ENCODE measurements at places on chromosomes 5 and 9.

- DNase-seq = no peak
Measured at GRCh38 chr5:65530904-65531303, 32.1 kb downstream of the CENPK start.

- no peak for DNase-seq
Measured at GRCh38 chr5:134236318-134236717, 10.4 kb upstream of the PPP2CA start.

DNA sequence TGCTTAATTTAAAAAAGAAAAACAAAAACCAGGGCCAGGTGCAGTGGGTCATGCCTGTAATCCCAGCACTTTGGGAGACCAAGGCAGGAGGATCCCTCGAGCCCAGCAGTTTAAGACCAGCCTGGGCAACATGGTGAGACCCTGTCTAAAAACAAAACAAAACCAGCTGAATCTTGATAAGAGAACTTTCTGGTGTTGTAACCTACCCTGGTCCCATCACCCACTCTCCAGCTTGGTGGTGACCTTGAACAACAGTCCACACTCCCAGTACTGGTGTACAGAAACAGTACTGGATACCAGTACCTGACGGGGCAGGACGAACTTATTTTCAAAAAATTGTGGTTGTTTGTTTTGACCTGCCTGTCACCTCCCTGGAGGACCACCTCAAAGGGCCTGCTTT lies 30.9 kb downstream of the CLTA start:
- DNase-seq = no peak

DNA sequence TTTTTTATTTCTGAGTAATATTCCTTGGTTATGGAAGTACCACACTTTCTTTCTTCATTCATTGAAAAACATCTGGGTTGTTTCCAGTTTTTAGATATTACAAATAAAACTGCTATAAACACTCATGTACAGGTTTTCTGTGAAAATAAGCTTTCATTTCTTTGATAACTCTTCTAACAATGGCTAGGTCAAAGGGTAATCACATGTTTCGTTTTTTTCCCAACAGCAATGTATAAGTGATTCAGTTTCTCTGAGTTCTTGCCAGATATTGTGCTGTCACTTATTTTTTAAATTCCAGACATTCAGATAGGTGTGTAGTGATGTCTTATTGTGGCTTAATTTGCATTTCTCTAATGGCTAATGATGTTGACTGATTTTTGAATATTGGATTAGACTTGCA lies 16.7 kb upstream of the TNPO1 start:
- no peak for DNase-seq

GRCh38 chr9:127525401-127526188 lies 74.3 kb downstream of the LRSAM1 start:
- DNase-seq = no peak

DNA sequence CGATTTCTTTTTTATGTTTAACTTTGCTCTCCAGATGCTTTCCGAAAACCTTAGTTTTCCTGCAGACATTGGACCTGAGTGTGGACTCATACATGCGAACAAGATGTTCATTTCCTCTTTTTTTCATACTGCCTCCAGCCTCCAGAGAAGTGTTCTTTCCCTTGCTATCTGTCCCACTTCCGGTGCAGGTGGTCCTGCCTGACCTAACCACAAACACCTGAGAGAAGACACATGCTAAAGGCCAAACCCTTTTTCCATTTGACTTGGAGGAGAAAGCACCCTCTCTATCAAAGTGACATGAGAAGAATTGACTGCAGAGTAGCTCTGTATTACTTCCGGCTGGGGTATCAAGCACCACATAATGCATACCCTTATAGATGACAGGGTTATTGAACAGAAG lies 334.0 kb downstream of the ARHGEF28 start:
- no peak for DNase-seq

DNA sequence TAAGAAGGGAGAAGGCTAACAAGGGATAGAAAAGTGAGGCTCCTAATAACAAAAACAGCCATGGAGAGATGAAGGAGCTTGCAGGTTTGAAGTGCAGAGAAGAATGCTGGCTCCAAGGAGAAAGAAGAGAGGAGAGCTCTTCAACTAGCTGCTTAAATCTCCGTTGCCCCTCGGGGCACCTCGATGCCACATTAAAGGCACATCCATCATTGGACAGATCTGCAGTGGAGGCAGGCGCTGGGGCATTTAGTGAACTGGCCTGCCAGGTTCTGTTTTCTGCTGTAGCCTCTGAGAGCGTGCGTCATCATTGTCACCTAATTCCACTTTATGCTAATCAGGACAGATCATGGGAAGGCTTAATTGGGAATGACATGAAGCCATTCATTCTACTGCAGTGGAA lies 1426.2 kb upstream of the WWC1 start:
- DNase-seq = no peak

- DNase-seq = no peak
Measured at GRCh38 chr5:9013147-9013546, 532.7 kb downstream of the SEMA5A start.

DNA sequence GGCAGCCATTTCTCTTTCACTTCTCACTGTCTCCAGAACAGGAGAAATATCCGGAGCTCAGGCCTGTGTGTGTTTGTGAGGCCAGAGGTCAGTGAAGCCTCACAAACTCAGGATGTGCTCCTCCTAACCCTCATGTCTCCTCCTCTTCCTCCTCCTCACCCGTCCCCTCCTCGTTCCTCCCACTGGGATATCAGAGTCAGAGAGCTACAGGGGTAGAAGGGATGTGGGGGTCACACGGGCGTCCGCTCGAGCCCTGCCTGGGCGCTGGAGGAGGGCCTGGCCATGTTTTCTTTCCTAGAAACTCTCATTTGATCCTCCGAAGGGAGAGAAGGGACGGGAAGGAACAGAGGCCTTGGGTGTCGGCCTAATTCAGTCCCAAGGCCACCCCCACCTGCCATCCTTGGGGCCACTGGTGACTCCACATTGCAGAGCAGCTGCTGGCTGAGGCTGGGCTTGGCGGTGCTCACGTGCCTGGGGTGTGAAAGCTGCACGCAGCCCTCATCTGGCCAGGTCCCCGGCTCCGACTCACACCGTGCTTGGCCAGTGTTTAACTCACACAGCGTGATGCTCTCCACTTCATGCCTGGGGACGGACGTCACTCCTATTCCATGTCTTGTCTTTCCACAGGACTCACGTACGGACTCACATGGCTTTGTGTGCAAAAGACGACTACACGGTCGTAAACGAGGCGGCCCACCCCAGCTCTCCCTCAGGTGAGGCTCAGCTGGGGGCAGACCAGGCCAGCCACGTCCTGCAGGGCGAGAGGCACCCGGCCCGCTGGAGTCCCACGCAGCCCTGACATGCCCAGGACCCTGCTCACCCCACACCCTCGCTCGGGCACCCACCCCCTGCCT lies 22.6 kb upstream of the SLC6A19 start:
- DNase-seq = no peak

DNA sequence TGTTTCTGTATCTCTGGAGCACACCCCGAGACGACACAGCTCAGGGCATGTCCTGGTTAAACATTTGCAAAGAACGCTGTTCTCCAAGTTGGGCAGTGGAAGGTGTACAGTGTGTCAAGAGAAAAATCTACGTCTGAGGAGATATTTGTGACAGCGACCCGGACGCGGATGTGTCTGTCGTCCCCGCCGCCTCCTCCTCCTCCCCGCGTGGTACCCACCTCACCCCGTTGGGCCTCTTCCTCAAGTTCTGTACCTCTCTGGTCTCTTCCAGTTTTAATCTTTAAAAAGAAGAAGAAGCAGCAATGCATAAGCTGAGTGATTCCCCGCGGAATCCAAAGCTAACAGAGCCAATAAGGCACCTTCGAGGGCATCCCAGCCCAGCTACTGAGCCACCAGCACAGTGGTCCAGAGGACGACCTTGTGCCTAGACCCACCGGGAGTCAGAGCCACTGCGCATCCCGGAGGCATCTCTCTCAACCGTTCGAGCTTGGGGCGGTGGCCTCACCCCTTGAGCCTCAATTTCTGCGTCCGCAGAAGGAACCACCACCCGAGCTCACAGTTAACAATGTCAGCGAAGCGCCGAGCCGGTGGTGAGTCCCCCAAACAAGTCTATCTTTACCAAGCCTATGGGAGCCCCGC lies 467 bp downstream of the C9orf78 start:
- DNase-seq = no peak

DNA sequence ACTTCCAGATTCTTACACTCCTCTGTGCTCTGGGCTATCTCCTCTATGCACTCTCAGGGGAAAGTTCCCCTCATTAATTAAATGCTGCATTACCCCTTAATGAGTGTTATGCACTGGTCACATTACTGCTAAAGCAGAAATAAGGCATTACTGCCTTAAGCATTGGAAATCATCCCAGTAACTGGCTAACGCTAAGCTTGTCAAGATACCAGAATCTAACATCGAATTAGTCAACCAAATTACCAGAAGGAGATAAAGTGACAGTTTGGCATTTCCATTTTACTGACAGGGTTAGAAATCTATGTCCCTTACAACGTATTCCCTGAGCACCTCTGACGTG lies 69.5 kb upstream of the FAM169A start:
- DNase-seq = no peak

DNA sequence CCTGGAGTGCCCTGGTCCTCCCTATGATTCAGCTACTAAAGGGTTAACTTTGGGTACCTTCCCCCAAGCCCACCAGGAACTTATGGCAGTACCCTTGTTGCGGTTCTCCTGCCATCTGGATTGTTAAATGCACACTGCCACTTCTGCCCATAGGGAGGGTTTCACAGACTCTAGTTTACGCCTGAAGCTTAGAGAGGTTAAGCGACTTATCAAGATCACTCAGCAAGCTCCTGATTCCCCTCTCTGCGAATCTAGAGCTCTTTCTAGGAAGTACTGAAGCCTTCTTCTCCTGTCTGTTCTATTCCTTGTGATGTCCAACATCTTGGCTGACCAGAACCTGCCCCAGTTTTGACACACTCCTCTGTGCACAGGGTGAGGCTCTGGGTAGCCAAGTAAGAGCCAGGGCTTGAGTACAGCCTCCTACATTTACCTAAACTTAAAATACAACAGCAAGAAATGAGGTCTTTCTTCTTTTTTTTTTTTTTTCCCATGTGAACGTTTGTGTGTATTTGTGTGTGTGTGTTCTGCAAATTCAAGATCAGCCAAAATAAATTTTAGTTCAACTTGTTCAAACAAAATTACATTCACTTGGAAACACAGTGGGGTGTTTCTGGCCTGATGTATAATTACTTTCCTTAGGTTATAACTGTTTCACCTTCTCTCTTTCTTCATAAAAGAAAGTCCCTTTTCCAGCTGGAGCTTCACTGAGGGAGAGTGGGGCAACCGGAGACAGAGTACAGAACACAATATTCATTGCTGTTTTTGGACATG lies 28.7 kb upstream of the KLF4 start:
- DNase-seq = no peak

GRCh38 chr9:34575862-34576596 lies 13.5 kb downstream of the CNTFR start:
- DNase-seq = no peak

GRCh38 chr5:10601246-10602030 lies 37.6 kb downstream of the ANKRD33B start:
- peak; percentile 60 for DNase-seq

DNA sequence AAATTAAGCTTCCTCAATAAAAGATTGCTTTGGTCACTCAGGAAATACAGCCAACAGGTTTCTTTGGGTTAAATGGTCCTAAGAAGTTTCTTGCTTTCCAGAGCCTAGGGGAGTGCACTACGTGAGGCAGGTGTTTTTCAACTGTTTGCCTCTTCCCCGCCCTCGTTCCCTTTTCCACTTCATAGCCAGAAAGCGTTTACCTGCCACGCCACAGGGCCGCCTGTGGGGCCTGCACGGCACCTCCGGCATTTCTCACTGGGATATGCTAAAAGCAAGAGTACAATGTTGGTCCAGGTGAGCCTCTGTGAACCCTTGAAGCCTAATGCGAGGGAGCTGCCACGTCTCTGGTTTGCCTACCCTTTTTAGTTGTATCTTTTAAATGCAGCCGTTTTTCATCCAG lies 167.6 kb upstream of the OTULINL start:
- no peak for DNase-seq

- no peak for DNase-seq
Measured at GRCh38 chr5:14041528-14042192, 97.2 kb upstream of the DNAH5 start.

DNA sequence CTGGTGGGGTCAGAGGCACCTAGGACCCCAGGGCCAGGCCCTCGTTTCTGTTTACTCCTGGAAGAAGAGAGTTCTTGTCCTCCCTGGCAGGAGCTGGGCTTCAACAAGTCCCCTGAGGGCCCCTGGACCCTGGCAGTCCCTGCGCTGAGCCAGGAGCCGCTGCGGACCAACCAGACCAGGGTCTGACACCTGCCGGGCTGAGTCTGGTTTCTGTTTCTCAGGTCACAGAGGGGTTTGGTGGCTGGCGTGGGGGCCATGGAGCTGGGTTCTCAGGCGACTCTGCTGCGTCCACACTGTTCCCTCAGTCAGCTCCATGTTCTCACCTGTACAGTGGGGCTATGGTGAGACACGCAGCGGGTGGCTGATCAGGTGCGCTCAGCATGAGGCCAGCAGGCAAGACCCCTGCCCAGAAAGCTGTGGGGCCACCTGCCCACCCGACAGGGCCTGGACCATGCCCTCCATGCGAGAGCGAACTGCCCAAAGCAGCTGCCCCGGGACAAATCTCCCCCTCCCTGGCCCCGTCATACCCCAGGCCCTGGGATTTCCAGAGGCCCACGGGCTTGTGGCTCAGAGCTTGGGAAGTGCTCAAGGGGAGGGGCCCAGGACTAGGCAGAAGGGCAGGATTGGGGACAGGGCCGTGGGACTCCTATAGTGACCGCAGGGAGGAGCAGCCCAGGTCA lies 17.9 kb upstream of the NOTCH1 start:
- DNase-seq = no peak

- DNase-seq = no peak
Measured at GRCh38 chr9:6034954-6035353, 19.5 kb upstream of the RANBP6 start.

DNA sequence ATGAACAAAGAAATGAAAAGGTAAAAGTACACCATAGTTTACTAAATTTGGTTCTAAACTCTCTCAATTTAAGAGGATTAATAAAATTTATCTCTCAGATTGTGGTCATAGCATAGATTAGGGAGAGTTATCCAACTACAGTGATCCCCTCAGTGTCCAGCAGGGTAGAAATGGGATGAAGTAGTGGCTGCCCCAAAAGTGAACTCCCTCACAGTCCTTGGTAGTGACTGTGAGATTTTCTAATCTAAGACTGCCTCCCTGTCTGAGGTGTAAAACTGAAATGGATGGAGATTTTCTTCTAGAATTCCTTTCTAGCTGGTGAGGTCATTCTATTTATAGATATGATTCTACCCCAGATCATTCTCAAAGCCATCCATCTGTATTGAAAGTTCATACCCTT lies 455.5 kb downstream of the ACTL7B start:
- DNase-seq = no peak

DNA sequence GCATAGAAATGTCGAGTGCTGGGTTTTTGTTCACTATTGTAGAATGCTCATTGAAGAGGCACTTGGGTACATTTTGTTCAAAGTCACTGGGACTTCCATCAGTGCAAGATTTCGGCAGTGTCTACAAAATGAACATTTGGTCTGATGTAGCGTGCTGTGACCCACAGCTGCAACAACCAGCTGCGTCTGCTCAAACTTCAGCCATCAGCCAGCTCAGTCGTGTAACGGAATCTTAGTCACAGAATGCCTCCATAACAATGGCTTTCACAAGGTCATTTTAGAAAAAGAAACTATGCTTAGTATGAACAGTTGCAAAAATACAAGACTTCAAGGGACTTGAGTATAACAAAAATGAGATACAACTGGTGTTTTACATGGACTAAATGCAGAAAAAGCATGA lies 828.1 kb upstream of the GRAMD2B start:
- no peak for DNase-seq

GRCh38 chr5:142492781-142493281 lies 168.0 kb upstream of the SPRY4 start:
- no peak for DNase-seq

- DNase-seq = no peak
Measured at GRCh38 chr5:152503206-152503605, 98.1 kb upstream of the NMUR2 start.
